ENCODE measurements at places on chromosomes 12 and 14.

DNA sequence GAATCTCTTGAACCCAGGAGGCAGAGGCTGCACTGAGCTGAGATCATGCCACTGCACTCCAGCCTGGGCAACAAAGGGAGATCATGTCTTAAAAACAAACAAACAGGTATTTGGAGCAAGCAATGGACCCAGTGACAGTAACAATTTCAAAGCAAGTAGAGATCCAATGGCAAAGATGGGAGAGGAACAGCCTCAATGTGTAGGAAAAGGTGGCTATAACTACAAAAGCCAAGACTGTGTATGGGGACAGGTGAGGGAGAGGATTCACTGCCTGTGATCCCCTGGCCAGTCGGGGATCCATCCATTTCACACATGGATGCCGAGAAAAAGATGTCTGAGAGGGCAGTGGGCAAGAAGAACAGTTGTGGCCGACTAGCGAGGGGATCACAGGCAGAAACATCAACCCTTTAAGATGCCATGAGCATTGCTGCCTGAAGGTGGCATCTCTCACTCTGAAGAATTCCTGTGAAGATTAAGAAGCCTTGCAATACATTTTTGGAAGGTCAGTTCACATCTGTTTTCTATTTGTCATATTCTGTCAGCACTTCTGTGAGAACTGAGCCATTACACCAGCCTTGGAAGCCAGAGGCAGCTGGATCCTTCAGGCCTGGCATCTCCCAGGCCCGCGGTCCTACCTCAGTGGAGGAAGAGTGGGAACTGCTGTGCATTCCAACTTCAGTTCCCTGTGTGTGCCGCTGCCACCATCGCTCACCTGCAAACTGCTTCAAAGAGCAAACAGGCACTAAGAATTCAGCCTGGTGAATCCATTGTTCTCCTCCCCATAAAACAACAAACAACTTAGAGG, 54.5 kb upstream of the FRS2 start:
- DNase-seq = no peak

DNA sequence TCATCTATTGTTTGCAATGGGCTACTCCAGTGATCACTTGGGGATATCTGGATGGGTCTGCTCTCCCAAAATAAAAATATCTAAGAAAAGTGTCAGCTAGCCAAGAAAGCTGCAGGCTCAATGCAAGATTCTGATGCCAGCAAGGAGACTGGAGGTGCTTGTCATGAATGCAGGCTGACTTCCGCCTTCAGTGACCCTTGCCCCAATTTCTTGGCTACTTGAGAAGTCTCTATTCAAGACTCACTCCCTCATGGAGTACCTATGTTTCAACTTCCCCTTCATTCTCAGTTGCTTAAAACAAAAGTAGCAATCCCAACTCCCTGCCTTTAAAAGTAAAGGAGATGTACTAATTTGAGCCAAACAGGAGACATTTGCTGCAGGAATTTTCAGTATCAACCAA, 123.9 kb downstream of the GPR65 start:
- DNase-seq = no peak

DNA sequence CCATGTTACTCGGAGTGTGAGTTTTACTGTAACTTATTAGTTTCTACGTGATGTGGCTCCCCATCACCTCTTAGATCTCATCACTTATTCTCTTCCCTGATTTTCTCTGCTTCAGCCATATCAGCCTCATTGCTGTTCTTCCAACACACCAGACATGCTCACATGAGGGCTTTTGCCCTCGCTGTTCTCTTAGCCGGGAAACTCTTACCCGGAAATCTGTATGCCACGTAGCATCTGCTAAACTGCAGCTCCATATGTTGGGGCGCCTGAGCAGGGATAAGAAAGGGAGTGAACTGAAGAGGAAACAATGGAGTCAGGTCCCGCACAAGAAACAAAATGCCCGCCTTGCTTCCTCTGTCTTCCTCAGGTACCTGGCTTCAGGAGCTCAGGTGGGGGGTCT, 16.6 kb downstream of the SMUG1 start:
- no peak for DNase-seq

GRCh38 chr14:82492157-82492556, 958.5 kb upstream of the SEL1L start:
- no peak for DNase-seq

DNA sequence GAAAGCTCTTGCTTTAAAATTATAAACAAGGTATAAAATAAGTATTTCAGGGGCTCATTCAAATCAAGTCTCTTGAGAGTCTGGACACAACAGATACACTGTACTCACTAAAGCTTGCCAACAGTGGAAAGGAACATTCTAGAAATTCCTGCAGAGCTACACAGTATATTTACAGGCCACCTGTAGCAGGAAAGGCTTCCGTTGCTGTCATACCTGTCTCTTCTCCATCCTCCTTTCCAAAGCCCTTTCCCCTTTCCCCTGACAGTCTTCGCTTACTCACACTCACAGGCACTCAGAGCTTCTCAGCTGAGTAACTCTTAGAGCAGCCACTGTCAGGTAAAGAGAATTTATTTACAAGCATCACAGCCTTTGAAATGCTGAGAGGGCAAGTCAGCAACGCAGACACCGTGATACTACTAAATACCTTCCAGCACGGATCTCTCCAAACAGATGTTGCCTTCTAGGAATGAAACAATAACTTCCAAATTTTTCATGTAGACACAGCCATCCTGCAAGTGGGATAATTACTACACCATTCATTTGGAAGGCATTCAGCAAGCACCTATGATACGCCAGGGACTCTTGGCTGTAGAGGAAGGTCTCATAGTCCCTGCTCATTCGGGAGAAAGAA, 167.9 kb downstream of the FOXN3 start:
- DNase-seq = no peak

GRCh38 chr14:72612041-72612440, 281.9 kb downstream of the DPF3 start:
- DNase-seq = no peak

GRCh38 chr12:47366157-47366556, 286.4 kb upstream of the AMIGO2 start:
- DNase-seq = no peak

- no peak for DNase-seq
Measured at GRCh38 chr12:22126758-22127157, 80.7 kb downstream of the CMAS start.

GRCh38 chr12:116244474-116245090, 32.9 kb downstream of the MED13L start:
- no peak for DNase-seq

- peak; percentile 47 for DNase-seq
Measured at GRCh38 chr12:119902084-119902509, 25.0 kb upstream of the CIT start.

- no peak for DNase-seq
Measured at GRCh38 chr12:21599143-21599999, 5.3 kb downstream of the GYS2 start.

DNA sequence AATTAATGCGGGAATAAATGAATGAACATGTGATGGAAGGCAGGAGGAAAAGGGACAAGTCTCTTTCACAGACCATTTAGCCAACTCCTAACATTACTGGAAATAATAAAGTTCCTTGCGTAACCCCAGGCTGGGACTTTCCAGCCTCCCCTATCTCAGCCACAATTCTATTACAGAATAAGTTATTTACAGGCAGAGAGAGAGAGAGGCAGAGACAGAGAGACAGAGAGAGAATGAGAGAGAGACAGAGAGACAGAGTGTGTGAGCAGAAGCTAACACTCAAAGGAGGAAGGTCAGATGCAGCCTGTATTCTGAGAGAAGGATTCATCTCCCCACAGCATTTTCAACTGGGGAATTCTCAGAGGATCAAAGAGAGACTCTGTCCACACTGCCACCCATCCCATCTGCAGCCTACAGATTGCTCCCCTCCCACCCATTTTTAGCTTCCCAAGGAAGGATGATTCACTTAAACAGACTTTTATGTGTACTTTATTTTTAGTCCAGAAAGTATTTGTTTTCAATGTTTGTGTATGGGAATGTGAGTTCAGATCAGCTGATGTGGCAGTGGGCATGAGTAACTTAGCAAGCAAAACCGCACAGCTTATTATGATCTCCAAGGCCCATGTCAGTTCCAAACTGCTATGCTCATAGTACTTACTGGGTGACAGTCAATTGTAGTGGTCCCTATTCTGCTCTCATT, 165.7 kb downstream of the CAND1 start:
- DNase-seq = no peak

DNA sequence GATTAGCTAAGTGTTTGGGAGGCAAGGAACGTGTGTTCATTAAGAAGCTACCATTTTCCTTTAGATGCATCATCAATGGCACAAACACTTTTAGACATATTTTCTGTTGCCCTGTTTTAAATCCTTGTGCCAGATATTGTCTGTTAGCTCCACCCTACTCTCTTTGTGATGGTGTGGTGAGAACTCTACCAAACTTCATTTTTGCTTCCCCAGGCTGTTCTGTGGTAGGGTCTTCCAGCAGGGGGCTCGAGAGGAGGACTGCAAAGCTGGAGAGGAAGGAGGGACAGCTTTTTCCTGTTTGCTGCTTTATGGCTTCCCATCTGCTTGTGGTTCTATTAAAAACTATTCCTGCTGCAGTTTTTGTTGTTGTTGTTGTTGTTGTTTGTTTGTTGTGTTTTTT, 23.8 kb upstream of the STRAP start:
- no peak for DNase-seq

- no peak for DNase-seq
Measured at GRCh38 chr12:60421741-60422140, 825.9 kb downstream of the SLC16A7 start.

- DNase-seq = peak; percentile 40
Measured at GRCh38 chr12:119659289-119659897, 8.5 kb upstream of the PRKAB1 start.

- DNase-seq = peak; percentile 52
Measured at GRCh38 chr14:51283402-51284085, 43.5 kb downstream of the TMX1 start.

Data from frontal cortex (tissue), 4 donors.